CD4-positive, alpha-beta T cell treated with Interleukin-15 for 4 hours (primary cell): ENCODE measurements at places on chromosomes 7 and 10.
A peak's percentile ranks its signal among the peaks of the same experiment; 100 is the strongest.

DNA sequence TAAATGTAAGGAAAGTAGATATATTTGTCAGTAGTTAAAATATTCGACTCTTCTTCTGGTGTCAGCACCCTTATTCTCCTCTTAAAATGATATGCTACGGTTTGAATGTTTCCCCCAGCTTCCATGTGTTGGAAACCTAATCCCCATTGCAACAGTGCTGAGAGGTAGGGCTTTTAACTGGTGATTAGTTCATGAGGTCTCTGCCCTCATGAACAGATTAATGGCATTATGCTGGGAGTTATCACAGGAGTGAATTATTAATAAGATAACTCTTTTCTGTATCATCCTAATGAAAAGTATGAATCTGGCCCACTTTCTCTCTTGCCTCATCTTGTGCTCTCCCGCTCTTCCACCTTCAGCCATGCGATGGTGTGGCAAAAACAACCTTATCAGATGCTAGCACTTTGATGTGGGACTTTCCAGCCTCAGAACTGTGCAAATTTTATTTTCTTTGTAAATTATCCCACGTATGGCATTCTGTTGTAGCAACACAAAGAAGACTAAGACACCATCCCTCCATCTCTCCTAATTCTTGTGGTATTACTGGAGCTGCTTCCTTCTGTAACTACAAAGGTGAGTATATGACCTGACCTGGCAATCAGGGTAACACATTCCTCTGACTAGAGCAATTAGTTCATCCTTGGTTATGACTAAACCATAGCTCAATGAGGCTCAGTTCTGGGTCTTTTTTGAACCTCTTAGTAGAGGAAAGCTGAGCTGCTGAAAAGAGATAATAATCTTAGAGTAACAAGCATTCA lies 171.1 kb upstream of the TMEM196 start:
- DNase-seq, result no peak

- no peak for DNase-seq
Observed at GRCh38 chr7:84700563-84701370, 486.1 kb downstream of the SEMA3D start.

DNA sequence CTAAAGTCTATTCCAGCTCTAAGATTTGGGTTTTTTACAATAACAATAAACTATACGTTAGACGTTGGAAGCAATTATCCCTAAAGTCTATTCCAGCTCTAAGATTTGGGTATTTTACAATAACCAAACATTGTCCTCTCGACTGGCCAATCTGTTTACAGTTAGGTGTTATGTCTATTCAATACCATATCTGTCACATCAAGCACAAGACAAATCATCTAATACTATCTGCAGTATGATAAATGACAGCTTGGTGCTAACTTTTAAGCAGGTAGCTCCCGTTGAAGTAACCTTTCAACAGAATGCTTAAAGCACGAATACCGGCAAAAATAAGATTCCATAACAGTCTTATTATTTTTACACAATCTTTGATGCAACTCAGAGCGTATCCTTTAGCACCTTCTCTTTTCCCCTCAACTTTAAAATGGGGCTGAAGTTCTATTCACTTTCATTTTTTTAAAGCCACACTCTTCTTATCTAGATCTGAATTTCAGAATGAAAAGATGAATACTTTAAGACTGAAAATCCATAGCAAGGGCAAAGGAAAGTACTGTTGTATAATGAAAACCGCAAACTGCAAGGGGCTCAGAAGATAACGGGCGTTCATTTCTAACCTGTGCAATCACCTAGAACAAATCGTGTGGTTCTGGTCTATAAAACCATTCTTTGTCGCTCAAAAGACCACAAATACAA lies 925 bp downstream of the H2AZ2 start:
- no peak for DNase-seq

DNA sequence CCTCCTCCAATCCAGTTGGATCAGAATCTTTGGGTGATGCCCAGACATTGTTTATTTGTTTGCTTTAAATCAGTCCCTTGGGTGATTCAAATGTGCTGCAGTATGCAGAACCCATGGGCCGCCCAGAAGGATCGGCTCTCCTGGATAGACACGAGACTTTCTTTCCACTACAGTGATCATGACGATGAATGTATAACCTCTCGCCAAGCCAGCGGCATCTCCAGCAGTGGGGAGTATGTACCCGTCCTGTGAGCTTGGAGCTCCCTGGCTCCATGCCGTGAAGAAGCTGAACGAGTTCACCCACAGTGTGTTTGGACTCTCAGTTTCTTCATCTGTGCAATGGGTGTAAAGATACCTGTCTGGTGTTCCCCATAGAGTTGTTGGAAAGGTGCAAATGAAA lies 162.3 kb downstream of the CAMK1D start:
- no peak for DNase-seq

GRCh38 chr10:132643709-132644526 lies 106.3 kb downstream of the INPP5A start:
- no peak for DNase-seq

GRCh38 chr7:55594414-55594813 lies 22.1 kb upstream of the VOPP1 start:
- DNase-seq, result no peak

DNA sequence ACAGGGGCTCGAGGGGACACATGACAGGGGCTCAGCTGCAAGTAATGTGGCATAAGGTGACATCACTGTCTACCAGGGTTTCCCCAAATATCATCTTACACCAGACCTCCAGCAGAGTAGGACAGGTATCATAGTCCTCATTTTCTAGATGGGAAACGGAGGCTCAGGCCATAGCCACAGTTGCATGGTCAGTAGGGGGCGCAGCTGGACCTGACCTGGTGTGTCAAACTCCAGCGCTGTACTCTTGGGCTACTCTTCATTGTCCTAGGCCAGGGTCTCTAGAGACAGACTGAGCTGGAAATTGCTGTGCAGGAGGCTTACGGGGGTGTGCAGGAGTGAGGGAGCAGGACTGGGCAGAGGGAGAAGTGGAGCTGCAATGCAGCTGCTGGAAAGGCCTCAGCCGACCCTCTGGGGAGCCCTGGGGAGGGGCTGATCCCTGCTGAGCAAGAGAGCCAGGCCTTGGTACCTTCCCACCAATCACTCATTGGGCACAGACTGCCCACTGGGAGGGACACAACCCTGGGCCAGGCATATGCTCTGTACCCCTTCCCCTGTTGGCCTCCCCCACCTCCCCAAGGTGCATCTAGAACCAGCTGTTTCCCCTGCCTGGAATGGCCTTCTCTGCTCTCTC lies 89.9 kb downstream of the CDH23 start:
- peak; percentile 4 for DNase-seq

DNA sequence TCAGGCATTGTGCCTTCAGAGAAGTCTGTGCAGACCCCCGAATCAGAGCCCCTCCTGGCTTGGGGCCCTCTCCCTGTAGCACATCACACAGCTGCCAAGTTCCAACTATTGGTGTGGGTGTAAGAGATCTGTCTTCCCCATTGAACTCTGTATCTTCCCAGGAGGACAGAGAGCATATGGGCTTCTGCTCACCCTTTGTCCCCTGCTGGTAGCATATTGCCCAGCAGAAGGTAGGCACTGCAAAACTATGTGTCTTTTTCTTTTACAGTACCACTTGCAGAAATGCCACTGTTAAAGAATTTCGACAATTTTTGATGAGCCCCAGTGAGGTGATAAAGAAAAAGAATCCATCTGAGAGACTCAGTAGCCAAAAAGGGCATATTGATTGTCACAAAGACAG lies 59.6 kb downstream of the NPY start:
- DNase-seq, result no peak

DNA sequence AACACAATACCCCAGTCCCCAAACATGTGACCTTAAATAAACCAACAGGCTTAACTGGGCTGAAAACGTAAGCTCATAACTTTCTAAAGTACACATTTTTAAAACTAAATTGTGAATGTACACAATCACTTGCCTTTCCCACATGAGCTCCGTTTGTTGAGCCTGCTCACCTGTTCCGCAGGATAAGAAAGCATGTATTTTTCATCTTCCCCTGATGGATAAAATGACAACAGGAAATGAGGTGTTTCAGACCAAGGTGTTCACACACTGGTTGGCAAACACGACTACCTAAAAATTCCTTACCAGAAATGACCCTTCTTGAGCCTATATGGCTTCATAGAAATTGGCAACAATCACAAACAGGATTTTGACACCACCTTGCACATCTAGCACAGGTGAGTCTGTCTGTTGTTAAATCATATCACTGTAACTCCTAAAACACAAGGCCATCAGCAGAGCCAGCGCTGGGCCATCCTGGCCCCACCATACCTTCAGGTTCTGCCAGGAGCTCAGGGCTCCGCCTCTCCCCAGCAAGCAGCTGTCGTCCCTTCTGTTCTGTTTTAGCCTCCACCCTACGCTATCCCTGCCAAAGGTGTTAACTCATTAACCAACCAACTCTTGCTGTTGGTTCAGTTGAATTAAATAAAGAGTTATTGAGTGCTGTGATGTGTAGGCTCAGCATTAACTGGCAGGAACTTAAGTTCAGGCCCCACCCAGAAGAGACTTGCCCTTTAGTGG lies 73.6 kb upstream of the RNF32 start:
- no peak for DNase-seq

DNA sequence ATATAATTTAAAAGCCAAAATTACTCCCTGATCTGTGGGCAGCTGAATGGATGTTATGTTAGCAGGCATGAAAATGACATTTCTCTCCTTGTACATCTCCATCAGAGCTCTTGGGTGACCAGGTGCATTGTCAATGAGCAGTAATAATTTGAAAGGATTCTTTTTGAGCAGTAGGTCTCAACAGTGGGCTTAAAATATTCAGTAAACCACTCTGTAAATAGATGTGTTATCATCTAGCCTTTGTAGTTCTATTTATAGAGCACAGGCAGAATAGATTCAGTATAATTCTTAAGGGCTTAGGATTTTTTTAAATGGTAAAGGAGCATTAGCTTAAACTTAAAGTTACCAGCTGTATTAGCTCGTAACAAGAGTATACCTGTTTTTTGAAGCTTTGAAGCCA lies 52.0 kb downstream of the MRPL32 start:
- no peak for DNase-seq

DNA sequence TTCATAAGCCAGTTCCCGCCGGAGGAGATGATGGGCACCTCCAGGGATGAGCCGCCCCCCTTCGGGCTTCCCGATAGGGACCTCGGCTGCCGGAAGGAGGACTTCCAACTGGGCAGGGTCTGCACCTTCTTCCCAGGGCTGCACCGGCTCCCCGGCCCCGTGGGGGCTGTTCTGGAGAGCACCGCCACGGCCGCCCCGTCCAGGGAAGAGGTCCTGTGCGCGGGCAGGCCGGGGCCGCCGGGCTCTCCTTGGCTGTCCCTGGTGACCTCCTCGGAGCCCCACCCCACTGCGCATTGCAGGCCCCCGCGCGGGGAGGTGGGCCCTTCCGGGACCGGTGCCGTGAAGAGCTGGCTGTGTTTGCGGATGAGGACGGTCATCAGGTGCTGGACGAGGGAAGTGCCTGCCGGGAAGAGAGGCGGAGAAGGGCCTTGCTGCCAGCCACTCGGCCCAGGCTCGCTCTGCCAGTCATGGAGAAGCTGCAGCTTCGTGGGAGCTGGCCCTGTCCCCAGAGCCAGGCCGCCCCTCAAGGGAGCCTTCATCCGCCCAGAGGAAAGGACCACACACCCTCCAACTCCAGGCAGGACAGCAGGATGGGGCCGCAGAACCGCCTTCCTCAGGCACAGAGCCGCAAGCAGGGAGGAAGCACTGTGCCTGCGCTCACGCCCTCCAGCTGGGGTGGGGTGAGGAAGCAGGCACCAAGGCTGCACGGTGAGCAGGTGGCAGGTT lies 144.4 kb downstream of the MAPK8 start:
- no peak for DNase-seq
